ENCODE measurements at places on chromosomes 13 and 19.

DNA sequence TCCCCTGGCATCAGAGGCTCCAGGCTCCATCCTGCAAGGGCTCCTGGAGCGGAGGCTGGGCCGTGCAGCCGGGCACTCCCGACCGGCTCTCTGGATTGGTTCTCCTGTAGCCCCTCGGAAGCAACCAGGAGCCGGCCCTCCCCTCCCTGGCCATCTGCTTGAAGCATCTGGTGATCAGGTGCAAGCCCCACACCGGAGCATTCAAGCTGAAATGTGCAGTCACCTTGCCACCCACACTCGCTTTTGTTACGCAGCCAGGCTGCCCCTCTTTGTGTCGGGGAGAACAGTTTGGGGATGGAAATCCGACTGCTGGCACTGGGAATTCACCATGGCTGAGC is 258.8 kb downstream of the ZNF536 start:
- no peak for DNase-seq

- DNase-seq, result no peak
These were observed 25.7 kb downstream of the NOVA2 start for GRCh38 chr19:45947926-45948325.

DNA sequence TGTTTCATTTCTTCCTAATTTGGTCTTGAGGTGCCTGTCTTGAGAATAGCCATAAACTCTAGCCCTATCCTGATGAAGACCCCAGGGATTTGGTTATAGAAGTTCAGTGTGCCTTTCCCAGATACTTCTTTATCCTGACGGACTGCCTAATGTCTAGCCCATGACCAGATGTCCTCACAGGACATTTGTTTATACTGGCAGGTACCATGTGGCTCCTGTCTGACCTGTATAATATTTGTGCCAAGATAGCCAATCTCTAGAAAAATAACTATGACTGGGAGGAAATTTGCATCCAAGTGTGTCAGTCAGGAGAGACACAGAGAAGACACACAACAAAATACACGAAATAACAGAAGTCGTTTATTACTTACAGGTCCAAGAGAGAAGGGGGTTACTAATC is 69.2 kb upstream of the MIR17HG start:
- DNase-seq, result no peak

GRCh38 chr19:47633517-47633916 is 24.6 kb downstream of the BICRA start:
- no peak for DNase-seq

DNA sequence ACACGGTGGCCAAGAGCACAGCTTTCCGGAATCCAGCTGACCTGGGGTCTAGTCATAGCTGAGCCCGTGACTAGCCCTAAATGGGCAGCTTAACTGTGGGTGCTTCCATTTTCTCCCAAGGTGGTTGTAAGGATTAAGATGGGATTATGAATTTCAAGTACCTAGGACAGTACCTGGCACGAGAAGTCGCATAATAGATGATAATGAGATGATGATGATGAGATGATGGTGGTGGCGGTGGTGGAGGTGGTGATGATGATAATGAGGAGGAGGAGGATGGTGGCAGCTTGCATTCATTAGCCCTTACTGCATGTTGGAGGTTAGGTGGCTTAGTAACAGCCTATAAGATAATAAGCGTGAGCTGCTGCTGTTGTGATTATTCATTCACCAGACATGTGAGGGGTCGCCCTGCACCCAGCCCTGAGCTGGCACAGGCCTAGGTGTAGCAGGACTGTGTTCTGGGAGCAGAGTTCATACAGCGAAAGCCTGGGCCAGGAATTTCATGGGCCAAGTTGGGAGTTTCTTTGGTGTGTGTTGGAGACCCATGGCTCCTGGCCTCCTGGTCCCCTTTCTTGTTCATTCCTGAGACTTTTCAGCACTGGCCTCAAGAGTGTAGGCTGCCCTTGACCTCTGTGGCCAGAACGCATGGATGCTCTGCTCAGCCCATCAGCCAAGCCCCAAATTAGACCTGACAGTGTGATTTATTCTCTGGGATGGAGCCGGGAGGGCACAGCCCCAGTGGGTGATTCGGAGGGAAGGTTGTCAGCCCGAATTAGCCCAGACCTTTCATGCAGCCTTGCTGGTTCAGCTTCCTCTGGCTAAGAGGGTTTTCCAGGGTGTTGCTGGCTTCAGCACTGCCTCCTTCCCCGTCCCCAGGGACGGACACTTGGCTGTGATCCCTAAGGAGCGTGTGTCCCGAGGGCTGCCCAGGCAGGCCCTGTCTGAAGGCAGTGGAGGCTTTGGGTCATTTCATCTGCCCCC is 128.8 kb downstream of the SIPA1L3 start:
- no peak for DNase-seq

GRCh38 chr13:71338070-71338469 is 528.9 kb downstream of the DACH1 start:
- DNase-seq, result no peak

DNA sequence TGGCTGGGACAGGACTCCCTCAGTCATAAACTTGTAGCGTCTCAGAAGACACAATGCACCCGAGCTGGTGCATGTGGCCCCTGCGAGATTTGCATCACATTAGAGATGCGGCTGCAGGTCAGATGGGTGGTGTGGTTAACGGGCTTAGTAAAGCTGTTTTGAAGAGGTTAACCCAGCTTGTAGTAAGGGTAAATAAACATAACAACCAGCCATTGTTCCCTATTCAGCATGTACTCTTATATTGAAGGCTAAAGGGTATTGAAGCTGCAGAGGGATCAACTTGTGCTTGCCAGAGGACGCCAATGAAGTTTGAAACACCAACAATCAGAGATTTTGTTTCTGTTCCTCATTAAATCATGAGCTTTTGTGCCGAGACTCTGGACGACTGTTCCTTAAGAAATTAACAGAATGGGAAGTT is 79.4 kb downstream of the ZIC5 start:
- no peak for DNase-seq

GRCh38 chr13:22336460-22336859 is 665.6 kb downstream of the FGF9 start:
- DNase-seq, result no peak

All from NCI-H1694 (cell line).